ENCODE measurements at places on chromosomes 16 and 17.

DNA sequence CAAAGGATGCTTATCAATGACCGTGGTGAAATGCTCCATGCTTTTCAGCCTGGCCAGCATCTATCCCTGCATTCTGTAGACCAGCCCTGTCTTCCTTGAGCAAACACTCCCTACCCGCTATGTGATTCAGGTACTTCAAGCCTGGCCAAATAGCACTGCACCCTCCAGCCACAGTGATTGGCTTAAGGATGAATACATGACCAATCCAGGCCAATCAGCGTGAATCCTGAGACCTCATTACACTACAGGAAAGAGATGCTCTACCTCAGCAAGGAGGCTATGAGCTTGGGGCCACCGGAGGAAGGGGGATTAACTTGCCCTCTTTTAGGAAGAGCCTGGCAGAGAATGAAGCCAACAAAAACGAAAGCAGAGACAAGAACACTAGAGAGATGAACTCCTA lies 162.5 kb downstream of the ZNF423 start:
- DNase-seq: no peak

- no peak for DNase-seq
These were observed 13.5 kb downstream of the TELO2 start for GRCh38 chr16:1506494-1507213.

- DNase-seq: no peak
These were observed 89.0 kb downstream of the SALL1 start for GRCh38 chr16:51062039-51062438.

DNA sequence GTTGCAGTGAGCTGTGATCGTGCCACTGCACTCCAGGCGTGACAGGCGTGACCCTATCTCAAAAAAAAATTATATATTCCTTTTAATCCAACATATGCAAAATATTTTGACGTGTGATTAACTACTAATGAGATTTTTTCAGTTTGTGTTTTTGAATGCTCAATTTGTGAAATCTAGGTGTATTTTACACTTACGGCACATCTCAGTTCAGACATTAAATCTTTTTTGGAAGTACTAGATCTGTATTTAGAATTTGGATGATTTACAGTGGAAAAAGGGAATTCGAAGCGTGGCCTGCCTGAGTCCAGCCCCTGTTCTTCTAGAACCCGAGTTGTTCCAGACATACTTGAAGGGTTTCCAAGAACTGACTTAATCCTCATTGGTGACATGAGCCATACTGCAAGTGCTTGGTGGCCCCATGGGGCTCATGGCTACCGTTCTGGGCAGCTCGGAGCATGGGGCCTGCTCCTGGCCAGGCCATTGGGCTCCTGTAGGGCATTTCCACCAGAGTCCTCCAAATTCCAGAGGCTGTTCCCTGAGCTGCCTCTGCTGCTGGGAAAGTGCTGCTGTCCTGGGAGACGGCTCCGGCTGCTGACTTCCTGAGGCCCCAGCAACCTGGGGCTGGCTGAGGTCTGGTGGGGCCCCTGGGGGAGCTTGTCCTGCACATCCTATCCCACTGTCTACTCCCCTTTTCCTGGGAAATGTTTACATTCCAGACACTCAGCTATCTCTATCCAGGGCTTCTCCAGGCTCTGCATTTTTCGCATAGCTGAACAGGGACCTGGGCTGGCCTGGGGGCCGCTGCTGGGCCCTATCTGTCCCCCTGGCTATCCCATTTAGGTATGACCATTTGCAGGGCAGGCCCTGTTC lies 27.2 kb downstream of the LLGL2 start:
- no peak for DNase-seq

- no peak for DNase-seq
These were observed 80.6 kb downstream of the IRF8 start for GRCh38 chr16:85979605-85980004.

GRCh38 chr16:81484908-81485624 lies 40.5 kb downstream of the CMIP start:
- no peak for DNase-seq

DNA sequence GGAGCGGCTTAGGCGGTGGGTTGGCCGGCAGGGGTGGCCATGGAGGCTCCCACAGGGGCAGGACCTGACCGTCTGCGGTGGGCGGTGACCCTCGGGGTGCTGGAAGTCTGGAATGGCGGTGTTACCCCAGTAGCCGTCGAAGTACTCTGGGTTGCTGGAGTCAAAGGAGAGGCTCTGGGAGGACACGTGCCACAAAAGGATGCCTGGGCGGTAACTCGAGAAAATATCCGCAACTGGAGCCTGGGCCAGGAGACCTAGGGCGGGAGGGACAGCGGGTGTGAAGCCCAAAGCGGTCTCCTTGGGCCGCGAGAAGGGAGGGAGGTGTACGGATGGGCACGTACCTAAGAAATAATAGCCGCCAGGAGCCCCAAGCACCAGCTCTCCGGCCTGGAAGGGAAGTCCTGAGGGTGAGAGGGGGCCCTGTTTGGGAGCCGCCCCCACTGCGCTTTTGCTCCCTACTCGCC lies 4.6 kb downstream of the ITGA2B start:
- DNase-seq: peak; percentile 23

DNA sequence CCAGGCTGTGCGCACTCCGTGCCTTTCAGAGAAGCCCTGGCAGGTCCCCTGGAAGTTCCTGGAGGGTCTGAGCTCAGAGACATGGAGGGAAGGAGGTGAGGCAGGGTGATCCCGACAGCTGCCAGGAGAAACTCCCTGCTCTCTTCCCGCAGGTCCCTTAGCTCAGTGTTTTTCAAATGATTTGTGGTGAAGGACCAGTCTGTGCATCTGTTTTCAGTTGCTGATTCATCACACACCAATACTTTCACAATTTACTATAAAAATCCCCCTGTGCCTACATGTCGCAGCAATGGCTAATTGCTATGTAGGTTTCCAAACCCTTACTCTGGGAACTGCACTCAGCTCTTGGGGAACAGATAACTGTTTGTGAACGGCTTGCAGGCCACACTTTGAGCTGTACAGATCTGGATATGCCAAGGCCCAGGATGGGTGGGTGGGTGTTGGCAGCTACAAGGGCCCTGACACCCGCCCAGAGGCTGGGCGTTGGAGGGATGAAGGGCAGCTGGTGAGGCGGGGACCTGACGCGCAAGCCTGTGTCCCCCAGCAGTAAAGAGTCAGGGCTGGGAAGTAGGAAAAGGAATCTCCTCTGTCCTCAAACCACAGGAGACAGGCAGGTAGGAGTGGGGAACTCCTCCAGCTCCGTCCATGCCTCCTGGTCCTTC lies 20.5 kb upstream of the EMP2 start:
- no peak for DNase-seq

DNA sequence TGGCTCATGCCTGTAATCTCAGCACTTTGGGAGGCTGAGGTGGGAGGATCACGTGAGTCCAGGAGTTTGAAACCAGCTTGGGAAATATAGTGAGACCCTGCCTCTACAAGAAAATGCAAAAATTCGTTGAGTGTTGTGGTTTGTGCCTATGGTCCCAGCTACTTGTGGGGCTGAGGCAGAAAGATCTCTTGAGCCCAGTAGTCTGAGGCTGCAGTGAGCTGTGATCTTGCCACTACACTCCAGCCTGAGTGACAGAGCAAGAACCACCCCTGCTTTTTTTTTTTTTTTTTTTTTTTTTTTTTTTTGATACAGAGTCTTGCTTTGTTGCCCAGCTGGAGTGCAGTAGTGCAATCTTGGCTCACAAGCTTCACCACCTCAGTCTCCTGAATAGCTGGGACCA lies 34.0 kb downstream of the ITGB3 start:
- DNase-seq: no peak

DNA sequence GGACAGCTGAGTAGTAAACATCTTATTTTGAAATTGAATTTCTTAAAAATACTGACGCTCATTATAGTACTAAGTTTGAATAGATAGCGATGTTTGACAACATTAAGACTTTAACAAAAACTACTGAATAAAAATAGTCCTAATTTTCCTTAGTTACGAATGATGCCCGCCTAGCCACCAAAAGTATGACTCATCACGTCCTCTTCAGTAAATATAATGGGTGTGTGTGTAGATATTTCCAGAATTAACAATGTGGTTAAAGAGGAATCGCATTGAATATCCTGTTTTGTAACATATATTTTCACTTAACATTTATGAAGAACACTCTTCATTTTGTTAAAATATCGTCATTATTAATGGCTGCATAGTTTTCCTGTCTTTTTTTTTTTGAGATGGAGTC lies 187.6 kb downstream of the MYO1D start:
- DNase-seq: no peak

GRCh38 chr17:67475161-67475937 lies 98.3 kb downstream of the PITPNC1 start:
- DNase-seq: peak; percentile 89

DNA sequence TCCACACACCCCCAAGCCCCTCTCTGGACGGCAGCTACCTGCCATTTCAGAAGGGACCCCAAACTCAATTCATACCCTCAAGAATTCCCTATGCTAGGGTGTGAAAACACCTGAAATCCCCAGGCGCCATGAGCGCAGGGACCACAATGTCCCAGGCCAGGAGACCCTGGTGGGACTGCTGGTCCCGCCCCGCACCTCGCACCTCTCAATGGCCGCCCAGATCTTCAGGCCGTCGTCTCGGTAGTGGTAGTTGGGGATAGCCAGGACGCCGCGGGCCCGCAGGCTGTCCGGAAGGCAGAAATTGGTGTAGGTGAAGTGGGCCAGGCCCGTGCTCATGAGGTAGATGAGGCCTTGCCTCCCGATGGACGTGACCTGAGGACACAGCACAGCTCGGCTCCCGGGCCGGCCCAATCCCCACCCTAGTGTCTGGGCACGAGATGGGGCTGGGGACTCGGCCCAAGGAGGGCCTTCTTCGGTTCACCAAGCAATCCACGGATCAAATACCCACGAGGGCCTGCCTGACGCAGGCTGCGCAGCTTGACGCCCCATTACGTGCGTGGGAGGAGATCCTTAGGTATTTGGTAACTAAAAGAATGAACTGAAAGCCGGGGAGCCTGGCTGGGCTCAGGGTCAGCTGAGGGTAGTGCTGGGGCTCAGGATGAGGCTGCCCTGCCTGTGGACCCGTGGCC lies 9.2 kb downstream of the ALOXE3 start:
- DNase-seq: no peak

GRCh38 chr16:10965440-10966061 lies 21.2 kb downstream of the CLEC16A start:
- no peak for DNase-seq

- DNase-seq: no peak
These were observed 29.0 kb downstream of the SRL start for GRCh38 chr16:4212934-4213296.

DNA sequence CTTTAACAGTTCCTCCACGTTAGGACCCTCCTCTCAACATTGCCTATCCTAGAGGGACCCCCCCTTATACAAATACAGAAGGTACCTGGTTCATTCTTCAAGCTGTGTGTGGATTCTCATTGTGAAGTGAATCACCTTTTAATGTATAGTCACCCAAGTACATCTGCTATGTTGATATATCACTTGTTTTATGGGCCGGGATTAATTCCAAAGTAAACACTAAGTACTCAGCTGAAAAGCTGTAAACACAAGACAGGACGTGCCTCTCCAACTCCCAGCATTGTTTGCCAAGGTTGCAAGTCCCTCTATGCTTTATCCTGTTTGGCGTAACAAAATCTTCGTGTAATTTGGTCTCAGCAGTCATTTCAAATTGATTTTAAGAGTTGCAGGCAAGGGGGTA lies 123.6 kb downstream of the RBFOX1 start:
- no peak for DNase-seq

GRCh38 chr17:79809530-79810129 lies 12.8 kb upstream of the CBX8 start:
- DNase-seq: no peak

DNA sequence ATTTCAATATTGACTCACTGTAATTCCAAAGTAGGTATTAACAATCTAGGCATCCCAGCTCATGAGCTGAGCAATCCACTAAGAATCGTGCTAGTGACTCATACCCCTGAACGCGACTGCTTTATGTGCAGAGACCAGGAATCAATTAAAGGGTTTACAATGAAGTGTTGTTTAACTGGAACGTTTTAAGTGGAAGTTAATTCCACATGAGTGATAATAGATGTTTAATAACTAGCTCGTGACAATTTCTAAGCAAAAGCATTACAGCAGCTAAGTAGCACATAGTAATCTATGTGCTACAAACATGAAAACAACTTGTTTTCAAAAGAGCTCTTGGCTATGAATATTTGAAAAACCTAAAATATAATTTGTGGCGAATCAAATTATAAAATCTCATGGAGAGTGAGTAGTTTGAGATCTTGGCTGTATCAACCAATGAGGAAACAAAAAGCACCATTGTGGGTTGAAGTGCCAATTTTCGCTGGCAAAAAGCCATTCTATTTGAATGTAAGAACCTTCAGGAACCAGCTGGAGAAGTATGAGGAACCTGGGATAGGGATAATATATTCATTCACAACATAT lies 9.4 kb downstream of the GJC1 start:
- no peak for DNase-seq

- DNase-seq: no peak
These were observed at the start of gene CES4A for GRCh38 chr16:66988197-66988788. CES4A (plus strand) TSS chr16:66988589; CDS start chr16:66988773, 184 bp downstream.

- DNase-seq: no peak
These were observed 13.5 kb upstream of the ERCC4 start for GRCh38 chr16:13906168-13907089.

DNA sequence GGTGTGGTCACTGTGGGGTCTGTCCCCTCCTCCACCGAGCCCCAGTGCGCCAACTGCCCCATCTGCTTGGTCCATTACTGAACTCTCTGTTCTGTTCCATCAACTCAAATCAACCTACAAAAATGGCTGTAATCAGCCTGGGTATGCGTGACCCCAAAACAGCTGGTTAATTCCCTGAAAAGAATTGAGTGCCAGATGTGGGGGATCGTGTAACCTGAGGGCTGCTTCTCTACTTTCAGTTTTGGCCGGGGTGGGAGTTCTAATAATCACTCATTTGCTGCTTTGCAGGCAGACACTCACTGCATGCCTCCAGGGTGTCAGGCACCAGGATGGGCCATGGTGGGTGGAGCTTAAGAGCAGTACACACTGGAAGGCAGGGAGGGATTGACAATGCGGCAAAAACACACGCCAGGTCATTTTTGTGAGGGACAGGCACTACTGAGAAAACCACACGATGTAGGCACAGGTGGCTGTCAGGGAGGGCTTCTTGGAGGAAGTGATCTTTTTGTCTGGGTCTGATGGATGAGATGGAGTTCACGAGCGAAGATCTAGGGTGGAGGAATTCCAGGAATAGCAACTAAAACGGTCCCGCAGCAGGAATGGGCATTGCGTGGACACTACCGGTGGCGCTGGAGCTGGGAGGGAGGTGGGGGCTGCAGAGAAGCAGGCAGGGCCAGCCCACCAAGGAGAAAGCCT lies 30.4 kb upstream of the SSTR5 start:
- DNase-seq: no peak

DNA sequence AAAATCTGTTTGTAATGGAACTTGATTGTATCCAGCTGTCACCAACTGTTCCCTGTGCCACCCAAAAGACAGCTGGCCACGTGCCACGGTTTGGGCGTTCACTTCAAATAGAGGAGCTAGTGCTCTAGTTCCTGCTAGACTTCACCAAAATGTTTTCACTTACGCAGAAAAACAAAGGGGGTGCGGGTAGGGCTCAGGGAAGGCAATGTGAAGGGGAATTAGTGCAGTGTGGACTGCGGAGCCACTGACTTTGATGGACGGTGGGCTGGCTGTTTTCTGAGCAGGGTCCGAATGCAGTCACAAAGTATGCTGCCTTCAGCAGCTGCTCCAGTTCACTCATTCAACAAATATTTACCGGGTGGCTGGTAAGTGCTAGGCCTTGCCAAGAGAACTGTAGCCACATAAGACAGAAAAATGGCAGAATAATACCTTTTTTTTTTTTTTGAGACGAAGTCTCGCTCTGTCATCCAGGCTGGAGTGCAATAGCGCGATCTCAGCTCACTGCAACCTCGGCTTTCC lies 7.6 kb upstream of the CYTH1 start:
- DNase-seq: peak; percentile 85

GRCh38 chr17:59829217-59830006 lies 63.3 kb downstream of the TUBD1 start:
- DNase-seq: no peak
